Dermis blood vessel endothelial cell (primary cell): ENCODE measurements at places on chromosomes 6 and 20. TPM values are rescaled to one million over a fixed set of nuclear protein-coding genes. Genes with fewer than 3 reads are reported as not detected.

DNA sequence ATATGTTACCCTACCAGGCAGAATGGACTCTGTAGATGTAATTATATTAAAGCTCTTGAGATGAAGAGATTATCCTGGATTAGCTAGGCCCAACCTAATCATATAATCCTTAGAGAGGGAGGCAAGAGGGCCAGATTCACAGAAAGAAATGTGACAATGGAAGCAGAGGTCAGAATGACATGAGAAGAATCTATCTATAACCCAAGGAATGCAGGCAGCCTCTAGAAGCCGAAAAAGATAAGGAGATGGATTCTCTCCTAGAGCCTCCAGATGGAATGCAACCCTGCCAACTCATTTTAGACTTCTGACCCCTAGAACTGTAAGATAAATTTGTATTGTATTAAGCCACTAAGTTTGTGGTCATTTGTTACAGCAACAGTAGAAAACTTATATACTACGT, 12.3 kb downstream of the PXT1 start:
- no peak for DNase-seq

GRCh38 chr6:22102671-22103070, 194.2 kb downstream of the PRL start:
- DNase-seq = no peak

Gene BEND6
- 0.14 and 0.34 TPM in 2 replicates for total RNA-seq

Gene LHFPL5
- total RNA-seq = not detected in 2 replicates

Gene CYP21A2
- 0.34 TPM in 1 of 2 replicates, not detected in the other for total RNA-seq

Gene MATN4
- total RNA-seq = 0.09 and 0.17 TPM in 2 replicates

DNA sequence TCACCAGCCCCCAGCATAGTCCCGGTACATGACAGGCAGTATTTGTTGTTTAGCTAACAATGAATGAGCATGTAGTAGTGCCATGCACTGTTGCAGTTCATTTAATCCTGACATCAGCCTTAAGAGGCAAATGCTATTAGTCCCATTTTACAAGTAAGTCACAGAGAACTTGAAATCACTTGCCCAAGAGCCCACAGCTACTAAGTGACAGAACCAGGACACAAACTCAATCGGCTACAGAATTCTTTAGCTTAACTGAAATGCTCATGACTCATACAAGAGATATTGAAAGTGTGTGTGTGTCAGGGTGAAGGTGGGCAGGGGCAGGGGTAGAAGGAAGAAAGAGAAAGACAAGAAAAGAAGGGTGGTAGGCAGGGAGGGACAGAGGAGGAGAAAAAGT, 52.7 kb downstream of the UNC5CL start:
- no peak for DNase-seq

- DNase-seq = no peak
Observed at GRCh38 chr6:88749849-88750248, 213.6 kb downstream of the RNGTT start.

Gene RAET1L
- not detected in 2 replicates for total RNA-seq

DNA sequence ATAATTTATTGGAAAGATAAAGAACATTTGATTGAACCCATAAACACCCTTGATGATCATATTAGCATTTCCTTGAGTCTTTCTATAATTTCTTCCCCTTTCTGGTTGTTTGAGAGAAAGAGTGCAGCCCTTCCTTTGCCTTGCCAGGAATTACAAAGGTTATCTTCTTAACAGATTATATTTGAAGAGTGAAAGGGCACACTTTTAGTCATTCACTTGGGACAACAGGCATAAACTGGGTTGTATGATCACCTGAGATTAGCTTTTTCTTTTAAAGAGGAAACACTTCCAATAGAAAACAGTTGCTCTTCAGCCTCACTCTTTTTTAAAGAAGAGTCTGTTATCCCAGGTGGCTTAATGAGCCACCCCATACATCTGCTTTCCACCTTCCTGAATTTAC, 295.2 kb downstream of the PHF3 start:
- no peak for DNase-seq

DNA sequence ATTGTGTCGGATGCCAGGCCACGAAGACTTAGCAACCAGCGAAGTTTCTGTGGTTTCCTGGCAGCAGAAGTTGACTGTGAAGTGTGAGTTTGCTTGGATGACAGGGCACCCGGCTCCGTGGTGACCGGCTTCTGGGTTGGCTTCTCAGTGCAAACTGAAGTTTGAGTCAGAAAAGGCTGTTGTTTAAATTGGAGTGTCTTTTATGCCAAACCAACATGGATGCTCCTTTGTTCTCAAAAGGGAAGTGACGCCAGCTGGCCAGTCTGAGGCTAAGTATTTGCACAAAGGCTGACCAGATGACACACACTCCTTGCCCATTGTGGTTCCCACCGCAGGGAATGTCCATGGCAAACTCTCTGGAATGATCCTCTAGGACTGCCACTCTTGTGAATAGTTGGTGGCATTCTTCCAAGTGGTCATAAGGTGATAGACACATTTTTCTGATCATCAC, 164.8 kb upstream of the QKI start:
- peak; percentile 64 for DNase-seq

Gene KHDC1L
- not detected in 2 replicates for total RNA-seq

GRCh38 chr20:3782597-3782996, 1.3 kb upstream of the SPEF1 start:
- no peak for DNase-seq

DNA sequence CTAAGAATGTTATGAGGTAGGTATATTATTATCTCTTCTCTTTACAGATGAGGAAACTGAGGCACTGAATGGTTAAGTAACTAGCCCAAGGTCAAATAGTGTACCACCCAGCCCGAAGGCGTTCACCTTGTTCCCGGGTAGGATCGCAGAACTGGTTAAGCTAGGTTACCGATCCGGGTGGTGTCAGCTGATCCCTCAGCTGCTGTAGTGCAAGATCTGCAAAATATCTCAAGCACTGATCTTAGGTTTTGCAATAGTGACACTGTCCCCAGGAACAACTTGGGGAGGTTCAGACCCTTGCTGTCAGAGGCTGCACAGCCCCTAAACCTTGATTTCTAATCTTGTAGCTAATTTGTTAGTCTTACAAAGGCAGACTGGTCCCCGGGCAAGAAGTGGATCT, 28.1 kb downstream of the SLC52A3 start:
- no peak for DNase-seq

DNA sequence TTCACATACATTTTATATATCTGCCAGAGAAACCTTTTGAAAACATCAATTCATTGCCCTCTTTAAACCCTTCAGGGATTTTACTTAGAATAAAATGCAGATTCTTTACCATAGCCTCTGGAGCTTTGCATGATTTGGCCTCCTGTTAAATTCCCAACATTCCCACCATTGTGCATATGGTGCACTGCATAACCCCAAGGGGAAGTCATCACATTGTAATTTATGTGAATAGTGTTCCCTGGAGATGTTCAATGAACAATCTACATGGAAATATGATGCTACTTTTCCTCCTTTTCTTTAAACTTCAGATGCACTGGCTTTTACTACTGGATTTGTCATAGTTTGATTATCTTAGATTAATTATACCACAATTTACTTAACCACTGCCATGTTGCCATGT, 94.7 kb downstream of the PHF3 start:
- DNase-seq = no peak

DNA sequence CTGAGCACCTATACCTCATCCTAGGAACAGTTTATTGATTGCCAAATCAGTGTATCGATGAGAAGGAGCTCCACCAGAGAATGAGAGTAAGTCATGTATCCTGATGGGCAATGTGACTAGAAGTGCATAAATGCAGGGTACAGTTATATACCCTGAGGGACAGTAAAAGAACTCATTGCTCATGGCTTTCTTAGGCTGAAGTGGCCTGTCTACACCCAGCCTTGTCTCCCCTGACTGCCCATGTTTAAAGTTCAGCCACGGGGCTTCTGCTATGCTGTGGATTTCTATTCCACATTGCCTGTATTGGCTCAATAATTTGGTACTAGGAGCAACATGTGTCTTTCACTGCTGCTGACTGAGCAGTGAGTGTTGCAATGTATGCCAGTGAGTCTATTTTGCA, 400.4 kb upstream of the IMPG1 start:
- no peak for DNase-seq

Gene TNFRSF6B
- 16.8 and 22.0 TPM in 2 replicates for total RNA-seq

- DNase-seq = no peak
Observed at GRCh38 chr20:40582531-40582930, 106.5 kb downstream of the MAFB start.

Gene PPP1R3G
- 0.74 and 0.85 TPM in 2 replicates for total RNA-seq

DNA sequence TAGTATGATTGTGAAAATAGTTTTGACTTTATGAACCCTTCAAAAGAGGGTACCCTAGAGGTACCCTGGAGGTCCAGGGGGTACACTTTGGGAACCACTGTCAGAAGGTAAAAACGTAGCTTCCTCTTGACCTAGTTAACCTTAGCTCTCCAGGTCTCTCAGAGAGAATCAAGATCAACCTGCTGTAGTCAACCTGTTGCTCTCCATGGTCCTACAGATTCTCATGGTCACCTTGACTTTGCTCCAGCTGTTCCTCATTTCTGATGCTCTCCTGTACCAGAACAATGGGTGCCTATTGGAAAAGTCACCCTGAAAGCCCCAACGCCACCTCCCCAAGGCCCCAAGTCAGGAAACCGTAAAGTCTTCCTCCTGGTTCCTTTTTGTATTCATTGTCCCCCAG, 294.4 kb upstream of the CDH4 start:
- DNase-seq = no peak

Gene SEMG1
- not detected in 2 replicates for total RNA-seq

Gene HCRTR2
- total RNA-seq = not detected in 2 replicates

- DNase-seq = no peak
Observed at GRCh38 chr20:13809855-13810254, 25.0 kb downstream of the NDUFAF5 start.

Gene PAQR8
- 12.4 and 19.4 TPM in 2 replicates for total RNA-seq

DNA sequence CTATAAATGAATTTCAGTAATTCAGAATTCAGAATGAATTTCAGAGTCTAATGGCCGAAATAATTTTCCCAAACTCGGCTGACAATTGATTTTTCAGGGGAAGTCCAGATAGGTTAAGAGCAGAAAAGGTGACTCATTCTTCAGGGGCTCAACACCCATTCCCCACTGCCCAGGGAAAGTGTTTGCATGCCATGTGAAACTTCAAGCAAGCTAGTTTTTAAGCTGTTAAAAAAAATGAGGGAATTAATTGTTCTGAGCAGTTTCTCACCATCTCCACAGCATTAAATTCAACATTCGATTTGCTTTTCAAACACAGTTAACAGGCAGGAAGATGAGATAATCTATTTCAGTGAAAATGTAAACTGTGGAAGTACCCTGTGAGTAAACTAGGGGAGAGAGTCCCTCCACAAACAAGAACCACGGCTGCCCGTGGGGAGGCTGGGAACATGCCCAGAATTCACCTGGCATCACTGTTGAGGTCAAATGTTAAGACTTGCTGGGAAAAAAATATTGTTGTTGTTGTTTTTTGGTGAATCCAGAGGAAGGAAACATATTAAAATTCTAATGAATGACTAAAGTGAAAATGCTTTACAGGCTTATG, 650.8 kb upstream of the AGPAT4 start:
- DNase-seq = peak; percentile 23

GRCh38 chr6:135850882-135851281, 619 bp upstream of the PDE7B start:
- no peak for DNase-seq

Gene PTK7
- total RNA-seq = 23.0 and 29.9 TPM in 2 replicates

Gene PTGIS
- total RNA-seq = 1.9 and 2.0 TPM in 2 replicates

Gene EFCAB8
- under 0.01 and 0.05 TPM in 2 replicates for total RNA-seq

GRCh38 chr6:26071135-26071534, 16.1 kb upstream of the HFE start:
- no peak for DNase-seq

DNA sequence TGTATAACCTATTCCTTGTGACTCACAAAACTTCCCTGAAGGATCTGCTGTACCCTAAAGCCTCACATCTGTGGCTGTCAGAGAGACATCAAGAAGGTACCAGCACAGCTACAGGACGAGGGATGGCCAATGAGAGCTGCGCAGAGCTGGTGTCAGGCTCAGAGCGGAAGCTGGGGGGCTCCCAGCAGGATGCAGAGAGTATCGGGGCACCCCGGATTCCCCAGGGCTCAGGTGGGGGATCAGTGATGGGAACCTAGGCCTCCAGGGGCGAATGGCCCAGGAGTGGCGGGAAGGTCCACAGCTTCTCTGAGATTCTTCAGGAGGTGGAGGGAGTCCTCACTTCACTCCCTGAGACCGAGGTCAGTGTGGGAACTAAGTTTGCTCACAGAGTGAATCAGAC, 30.9 kb upstream of the SMOC2 start:
- DNase-seq = no peak

GRCh38 chr20:63173552-63174191, 42.3 kb downstream of the YTHDF1 start:
- DNase-seq = no peak

Gene XKR7
- total RNA-seq = under 0.01 TPM in 1 of 2 replicates, not detected in the other

GRCh38 chr6:168049706-168050224, 29.2 kb downstream of the FRMD1 start:
- no peak for DNase-seq

GRCh38 chr6:135170849-135171248, 10.3 kb upstream of the MYB start:
- DNase-seq = no peak

Gene PIM1
- 1.3 and 2.6 TPM in 2 replicates for total RNA-seq

DNA sequence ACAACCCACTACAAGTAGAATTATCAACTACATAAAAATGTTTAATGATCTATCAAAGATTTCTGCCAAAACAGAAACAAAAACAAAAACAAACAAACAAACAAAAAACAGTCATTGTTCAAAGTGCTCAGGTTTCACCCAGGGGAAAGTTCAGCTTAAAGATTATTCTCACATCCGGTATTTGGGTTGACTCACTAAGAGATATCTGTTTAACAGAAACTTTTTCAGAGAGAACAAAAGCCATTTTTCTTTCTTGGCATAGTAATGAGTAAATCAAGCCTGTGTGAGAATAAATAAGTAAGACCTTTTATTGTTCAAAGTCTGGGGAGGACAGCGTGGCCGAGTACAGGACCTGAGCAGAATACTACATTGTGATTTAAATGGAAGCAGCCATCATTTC, 143.6 kb downstream of the RCAN2 start:
- DNase-seq = no peak

GRCh38 chr6:88459189-88459588, 293.0 kb upstream of the CNR1 start:
- DNase-seq = no peak

DNA sequence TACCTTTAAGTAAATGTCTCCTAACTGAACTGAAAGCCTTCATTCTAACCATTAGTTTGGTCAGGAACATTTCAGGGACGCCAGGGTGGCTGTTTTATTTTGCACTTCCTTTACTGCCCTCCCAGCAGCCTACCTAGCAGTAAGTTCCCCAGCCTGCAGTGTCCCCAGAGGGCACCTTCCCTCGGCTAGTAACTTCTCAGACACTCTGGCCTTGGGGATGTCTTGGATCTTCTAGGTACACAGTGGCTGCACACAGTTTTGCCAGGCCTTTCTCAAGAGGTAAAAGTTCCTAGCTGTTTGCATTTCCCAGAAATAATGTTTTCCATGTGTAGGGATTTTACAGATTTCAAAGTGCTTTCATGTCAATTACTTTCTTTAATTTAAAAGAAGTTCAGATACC, 378 bp upstream of the LAMA2 start:
- peak; percentile 4 for DNase-seq

Gene CCDC170
- total RNA-seq = not detected in 2 replicates

Gene RHAG
- not detected in 2 replicates for total RNA-seq

DNA sequence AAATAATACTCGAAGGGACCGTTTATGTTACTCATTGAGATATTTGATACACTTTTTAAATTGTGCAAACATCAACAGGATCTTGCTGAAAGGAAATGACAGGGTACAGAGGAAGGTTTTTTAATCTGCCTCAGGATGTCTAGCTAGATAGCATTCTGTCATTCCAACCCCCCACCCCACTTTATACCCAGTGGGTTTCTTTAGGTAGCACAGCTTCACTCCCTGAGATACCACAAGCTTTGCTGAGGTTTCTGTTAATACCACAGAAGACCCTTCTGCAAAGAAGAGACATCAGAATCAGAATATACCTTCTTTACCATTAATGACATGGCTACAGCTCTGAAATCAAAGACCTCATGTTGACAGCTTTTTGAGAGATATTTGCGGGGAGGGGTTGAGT, 1.3 kb downstream of the PHACTR2 start:
- peak; percentile 44 for DNase-seq
